ENCODE measurements at places on chromosomes 4 and X. TPM values are rescaled to one million over a fixed set of nuclear protein-coding genes. Genes with fewer than 3 reads are reported as not detected.

FAM3A gene
- 23.6 TPM for total RNA-seq

NOP14 gene
- 31.9 TPM for total RNA-seq

STATH gene
- not detected for total RNA-seq

NPY2R gene
- not detected for total RNA-seq

GRCh38 chr4:189660722-189661360 is 279.8 kb upstream of the FRG1 start:
- no peak for DNase-seq

GRCh38 chr4:145904413-145905177 is 34.0 kb downstream of the ZNF827 start:
- DNase-seq: no peak

GRCh38 chr4:71268166-71268565 is 70.7 kb upstream of the SLC4A4 start:
- DNase-seq: no peak

- no peak for DNase-seq
These were observed 48.4 kb downstream of the ARHGAP10 start for GRCh38 chr4:147780137-147780777.

GRCh38 chr4:121216461-121216860 is 52.3 kb upstream of the TNIP3 start:
- no peak for DNase-seq

- no peak for DNase-seq
These were observed 93.2 kb downstream of the SHOX start for GRCh38 chrX:723781-724180.

DNA sequence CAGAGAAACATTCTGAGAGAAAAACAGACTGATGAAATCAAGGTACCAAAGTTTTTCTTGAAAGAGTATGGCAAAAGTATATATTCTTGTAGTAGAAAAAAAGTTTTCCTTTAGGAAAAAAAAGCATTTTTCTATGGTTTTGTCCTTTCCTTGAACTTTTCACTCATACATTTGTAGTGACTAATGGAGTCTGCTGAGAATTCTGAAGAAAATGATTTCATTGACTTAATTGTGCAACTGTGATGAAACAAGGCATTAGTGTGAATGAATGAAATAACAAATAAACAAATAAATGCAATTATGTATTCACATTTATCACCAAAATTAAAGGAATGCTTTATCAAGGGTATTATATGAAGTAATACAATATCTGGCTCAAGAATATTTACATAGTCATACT is 5.7 kb downstream of the CSN1S1 start:
- no peak for DNase-seq

GRCh38 chr4:1813915-1814314 is 20.8 kb downstream of the FGFR3 start:
- no peak for DNase-seq

GRCh38 chr4:177235026-177235425 is 74.6 kb upstream of the NEIL3 start:
- DNase-seq: no peak

DNA sequence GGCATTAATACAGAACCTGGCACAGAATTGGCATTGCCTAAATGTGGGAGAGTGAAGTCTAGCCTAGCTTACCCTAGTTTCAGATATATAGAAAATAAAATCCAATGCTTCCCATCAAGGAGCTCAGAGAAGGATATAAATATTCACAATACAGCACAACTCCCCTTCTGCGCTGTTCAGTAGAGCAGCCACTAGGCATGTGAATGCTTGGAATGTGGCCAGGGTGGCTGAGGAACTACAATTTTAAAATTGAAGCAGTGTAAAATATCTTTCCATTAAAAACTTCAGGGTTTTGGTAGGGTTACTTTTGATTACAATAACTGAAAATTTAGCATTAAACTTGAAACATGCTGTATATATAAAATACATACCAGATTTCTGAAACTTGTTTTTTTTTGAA is 19.5 kb downstream of the ZNF518B start:
- DNase-seq: no peak

DNA sequence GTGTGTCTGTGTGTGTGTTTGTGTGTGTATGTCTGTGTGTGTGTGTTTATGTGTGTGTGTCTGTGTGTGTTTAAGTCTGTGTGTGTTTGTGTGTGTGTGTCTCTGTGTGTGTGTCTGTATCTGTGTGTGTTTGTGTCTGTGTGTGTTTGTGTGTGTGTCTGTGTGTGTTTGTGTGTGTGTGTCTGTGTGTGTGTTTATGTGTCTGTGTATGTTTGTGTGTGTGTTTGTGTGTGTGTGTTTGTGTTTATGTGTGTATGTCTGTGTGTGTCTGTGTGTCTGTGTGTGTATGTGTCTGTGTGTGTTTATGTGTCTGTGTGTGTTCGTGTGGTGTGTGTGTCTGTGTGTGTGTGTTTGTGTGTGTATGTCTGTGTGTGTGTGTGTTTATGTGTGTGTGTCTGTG is 11.4 kb downstream of the IL9R start:
- no peak for DNase-seq

DNA sequence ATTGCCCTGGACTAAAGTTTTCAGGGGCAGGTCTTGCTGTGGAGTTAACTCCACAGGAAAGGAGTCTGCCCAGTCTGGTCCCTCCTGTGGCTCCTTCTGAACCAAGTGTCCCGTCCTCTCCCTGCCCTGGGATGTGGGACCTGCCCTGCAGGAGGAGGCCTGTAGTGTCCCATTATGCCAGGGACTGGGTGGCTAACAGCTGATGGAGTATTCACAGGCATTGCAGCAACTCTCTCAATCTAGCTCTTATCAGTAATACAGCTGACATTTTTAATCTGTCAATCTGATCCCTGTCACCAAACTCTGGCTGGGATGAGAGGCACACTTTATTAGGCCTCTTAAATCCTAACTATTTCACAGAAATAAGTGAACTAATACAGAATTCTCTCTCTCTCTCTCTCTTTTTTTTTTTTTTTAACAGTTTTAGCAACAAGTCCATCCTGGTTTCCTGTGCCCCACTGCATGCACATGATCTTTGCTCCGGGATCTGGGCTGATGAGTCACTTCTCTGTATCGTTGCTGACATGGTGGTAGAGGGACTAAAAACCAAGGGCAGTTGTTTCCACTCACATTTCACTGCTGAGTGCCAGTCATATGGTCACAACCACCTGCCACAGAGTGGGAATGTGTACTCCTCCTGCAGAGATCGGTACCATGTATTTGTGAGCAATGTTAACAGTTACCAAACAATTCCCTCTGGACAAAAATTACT is 39.1 kb downstream of the HAND2 start:
- DNase-seq: peak; percentile 67
